ENCODE measurements at places on chromosomes 6 and 20.

GRCh38 chr6:7052443-7053011 lies 55.2 kb upstream of the RREB1 start:
- DNase-seq: no peak

DNA sequence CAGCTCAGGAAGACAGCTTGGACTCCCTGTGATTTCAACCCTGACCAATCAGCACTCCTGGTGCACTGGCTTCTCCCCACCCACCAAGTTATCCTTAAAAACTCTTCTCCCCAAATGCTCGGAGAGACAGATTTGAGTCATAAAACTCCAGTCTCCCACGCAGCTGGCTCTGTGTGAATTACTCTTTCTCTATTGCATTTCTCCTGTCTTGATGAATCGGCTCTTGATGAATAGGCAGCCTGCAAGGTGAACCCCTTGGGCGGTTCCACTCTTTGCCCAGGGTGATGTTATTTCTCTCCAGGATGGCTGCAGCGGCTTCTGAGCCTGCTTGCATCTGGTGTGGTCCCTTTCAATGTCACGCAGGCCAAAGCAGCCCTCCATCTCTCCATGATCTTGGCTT lies 12.4 kb downstream of the SLC52A3 start:
- DNase-seq: no peak

GRCh38 chr6:91337967-91338366 lies 751.1 kb upstream of the MAP3K7 start:
- DNase-seq: no peak

GRCh38 chr6:29702519-29703103 lies 20.6 kb upstream of the HLA-F start:
- peak; percentile 2 for DNase-seq

GRCh38 chr6:99384507-99384906 lies 9.5 kb downstream of the COQ3 start:
- DNase-seq: no peak

DNA sequence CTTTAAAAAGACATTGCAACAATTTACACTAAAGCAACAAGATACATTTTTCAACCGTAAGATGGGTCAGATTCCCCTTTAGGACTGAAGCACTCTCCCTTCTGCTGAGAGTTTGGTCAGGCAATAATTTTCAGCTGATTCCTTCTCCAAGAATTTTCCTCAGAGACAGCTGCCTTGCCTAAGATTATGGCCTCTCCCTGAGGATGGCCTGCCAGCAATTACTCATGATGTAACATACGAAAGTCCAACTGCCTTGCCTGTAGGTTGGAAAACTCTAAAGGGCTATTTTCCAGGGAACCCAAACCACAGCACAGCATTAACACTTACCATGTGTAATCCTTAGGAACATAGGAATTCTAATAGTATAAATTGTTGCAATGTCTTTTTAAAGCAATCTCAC lies 229.1 kb upstream of the FLRT3 start:
- DNase-seq: no peak

DNA sequence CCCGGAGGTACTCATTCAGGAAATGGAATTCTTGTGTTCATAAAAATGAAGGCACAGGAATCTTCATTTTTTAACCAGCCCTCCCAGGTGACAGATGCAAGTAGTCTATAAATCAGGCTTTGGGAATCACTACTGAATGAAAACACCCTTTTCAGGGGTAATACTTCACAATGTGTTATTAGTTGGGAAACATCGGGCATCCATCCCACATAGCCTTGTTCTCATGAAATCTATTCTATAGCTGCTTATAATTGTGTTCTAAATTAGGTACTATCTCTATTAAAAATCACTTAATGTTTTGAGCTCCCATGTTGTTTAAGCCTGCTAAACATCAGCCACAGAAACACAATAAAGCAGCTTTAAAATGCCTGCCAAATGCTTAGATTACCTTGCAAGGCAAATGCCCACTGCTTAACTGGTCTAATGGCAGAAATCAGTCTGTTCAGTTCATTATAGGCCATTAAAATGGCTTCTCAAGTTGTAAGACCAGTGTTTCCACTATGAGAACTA lies 94.9 kb downstream of the L3MBTL3 start:
- no peak for DNase-seq

GRCh38 chr6:13238640-13239216 lies 89.6 kb downstream of the TBC1D7 start:
- no peak for DNase-seq

DNA sequence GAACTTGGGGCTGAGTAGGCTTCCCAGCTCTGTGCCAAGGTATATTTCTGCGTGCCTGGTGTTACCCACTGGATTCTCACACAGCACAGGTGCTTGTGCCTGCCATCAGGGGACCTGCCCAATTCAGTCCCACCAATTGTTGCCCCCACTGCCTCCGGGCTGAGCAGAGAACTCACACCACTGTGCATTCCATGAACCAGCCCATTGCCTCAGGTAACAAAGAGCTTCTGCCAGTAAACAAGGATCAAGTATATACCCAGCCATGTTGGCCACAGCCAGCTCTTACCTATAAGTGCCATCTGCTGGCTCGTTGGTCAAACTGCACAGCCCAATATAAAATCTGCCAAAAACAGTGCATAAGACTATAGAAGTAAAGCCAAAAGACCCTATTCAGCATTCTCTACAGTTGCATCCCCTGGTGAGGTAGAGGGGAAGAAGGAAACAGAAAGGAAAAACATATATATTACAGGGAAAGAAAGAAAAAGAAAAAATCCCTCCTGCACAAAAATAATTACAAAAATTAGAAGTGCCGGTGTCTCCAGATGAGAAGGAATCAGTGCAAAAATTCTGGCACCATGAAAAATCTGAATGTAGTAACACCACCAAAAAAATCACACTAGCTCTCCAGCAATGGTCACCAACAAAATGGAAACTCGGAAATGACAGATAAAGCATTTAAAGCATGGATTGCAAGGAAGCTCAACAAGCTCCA lies 241.4 kb downstream of the IBTK start:
- DNase-seq: no peak

DNA sequence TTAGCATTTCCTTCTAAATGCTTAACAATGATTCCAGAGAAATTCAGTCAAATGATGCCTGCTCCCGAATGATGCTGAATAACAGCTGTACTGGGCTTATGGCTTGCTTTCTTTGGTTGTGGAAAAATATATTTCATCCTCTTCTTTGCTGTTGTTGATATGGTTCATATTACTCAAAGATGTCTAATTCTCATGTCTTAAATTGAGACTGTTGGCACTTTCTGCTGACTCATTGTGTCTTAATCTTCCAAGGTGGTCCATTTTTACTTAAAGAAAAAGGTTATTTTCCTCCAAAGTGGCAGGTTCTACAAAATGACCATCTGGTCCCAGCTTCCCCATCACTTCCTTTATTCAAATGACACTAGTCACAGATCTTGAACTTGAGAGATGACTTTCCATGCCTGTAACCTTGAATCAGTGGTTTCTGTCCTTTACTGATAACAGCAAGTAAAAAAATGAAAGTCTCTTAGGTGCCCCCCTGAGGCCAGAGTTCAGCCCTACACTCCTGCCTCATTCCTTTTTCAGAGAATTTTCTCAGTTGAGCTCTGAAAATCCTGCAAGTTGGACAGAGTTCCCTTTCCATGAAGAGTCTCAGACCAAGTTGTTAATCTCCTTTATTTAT lies 6.9 kb downstream of the SNAP25 start:
- DNase-seq: no peak

GRCh38 chr20:16712511-16712947 lies 17.3 kb upstream of the SNRPB2 start:
- DNase-seq: no peak

DNA sequence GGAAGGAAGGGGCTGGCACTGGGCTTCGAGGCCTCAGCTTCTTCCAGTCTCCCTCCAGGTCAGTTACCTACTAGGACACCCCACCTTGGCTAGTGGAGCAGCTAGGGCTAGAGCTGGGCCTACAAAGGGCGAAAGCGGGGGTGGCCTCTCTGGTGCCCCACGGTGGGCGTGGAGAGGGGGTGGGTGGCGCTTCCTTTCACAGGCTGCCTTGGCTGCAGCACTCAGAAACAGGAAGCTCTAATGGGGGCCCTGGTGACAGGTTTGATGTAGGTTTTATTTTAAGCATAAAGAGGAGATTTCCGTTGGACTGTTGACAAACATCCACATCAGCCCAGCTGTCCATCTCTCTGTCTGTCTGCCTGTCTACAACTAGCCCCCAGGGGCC lies 13.4 kb downstream of the FAM110A start:
- no peak for DNase-seq

GRCh38 chr6:126531840-126532239 lies 191.9 kb downstream of the CENPW start:
- no peak for DNase-seq

GRCh38 chr6:54267798-54268197 lies 40.4 kb upstream of the TINAG start:
- no peak for DNase-seq

- DNase-seq: no peak
These were observed 125.1 kb upstream of the NXT1 start for GRCh38 chr20:23225407-23226060.
